Thoracic aorta (tissue), 2 donors: ENCODE measurements at places on chromosomes 12 and 14. TPM values are rescaled to one million over a fixed set of nuclear protein-coding genes. Genes with fewer than 3 reads are reported as not detected.

Gene AMHR2
- total RNA-seq = not detected

Gene ASPG
- total RNA-seq = 0.35 TPM

Gene TMEM119
- 4.6 TPM for total RNA-seq

DNA sequence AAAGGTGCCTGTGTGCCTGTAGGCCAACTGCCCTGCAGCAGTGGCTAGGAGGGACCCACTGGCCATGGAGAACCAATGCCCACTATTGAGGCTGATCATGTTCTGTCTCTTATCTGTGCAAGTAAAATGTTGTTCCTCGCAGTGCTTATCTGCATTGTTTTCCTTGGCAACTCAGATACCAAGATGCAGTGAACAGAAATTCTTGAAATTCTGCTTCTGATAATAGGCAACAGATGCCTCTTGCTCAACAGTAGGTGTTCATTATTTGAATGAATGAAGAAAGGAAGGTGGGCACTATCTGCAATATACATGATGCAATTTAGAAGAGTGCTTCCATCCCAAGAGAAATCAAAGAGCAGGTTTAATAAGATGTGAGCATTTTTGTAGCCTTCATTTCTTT lies 232.2 kb downstream of the NUAK1 start:
- DNase-seq = no peak

DNA sequence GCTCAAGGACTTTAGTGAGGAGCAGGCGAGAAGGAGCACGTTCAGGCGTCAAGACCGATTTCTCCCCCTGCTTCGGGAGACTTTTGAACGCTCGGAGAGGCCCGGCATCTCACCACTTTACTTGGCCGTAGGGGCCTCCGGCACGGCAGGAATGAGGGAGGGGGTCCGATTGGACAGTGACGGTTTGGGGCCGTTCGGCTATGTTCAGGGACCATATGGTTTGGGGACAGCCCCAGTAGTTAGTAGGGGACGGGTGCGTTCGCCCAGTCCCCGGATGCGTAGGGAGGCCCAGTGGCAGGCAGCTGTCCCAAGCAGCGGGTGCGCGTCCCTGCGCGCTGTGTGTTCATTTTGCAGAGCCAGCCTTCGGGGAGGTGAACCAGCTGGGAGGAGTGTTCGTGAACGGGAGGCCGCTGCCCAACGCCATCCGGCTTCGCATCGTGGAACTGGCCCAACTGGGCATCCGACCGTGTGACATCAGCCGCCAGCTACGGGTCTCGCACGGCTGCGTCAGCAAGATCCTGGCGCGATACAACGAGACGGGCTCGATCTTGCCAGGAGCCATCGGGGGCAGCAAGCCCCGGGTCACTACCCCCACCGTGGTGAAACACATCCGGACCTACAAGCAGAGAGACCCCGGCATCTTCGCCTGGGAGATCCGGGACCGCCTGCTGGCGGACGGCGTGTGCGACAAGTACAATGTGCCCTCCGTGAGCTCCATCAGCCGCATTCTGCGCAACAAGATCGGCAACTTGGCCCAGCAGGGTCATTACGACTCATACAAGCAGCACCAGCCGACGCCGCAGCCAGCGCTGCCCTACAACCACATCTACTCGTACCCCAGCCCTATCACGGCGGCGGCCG lies 1.1 kb downstream of the PAX9 start:
- DNase-seq = no peak

- peak; percentile 25 for DNase-seq
Measured at GRCh38 chr12:2170376-2170775, 117.6 kb downstream of the CACNA1C start.

- no peak for DNase-seq
Measured at GRCh38 chr14:38882533-38882932, 220.5 kb downstream of the SEC23A start.

DNA sequence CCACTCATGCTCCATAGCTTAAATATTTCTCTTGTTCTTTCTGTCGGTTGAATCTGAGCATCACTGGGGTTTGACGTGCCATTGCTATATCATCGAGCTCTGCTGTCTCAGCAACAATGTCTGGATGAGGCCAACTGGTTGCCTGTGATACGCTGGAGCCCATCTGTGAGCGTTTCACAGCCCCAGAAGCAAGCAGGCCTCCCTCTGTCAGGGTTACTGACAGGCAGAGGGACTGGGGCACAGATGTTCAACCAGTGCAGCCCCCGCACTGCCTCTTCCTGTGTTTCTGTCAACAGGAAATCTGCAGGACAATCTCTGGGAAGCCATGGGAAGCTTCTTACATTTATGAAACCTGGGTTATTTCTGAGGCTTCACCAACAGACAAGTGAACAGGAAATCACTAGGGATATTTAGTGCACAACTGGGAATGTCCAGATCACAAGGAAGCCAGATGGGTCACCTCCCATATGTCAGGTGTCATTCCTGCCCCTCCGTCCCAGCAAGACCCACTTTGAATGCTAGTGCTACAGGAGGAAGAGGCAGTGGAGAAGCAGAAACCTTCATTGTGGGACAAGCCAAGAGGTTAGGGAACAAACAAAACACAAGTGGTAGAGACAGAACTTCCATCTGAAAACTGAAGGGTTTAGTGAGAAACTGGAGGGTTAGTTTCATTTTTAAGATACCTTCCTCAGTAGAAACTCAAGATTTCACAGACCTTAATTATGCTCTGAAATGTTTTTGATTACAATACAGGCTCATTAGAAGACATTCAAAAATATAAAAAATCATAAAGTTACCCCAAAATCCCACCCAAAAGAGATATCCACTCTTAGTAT lies 24.1 kb downstream of the DMAC2L start:
- no peak for DNase-seq

DNA sequence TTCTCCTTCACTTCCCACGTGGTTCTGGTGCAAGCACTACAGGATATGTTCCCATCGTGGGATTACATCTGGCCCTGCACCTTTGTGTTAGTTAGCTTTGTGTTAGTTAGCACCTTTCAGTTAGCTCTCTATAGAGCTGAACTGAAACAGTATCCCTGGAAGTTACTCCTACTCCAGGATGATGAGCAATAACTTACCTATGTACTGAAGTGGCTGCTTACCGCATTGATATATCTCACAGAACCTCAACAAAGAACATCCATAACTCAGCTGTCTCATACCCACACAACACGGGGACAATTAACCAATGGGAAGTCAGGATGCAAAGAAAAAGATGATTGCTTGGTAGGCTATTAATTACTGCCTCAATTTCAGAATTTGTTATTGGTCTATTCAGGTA lies 146.6 kb downstream of the ASCL4 start:
- DNase-seq = no peak
